Forelimb muscle (tissue), 1 donor: ENCODE measurements at places on chromosomes 12 and 14.

- no peak for DNase-seq
Measured at GRCh38 chr12:89309815-89310214, 42.5 kb downstream of the DUSP6 start.

DNA sequence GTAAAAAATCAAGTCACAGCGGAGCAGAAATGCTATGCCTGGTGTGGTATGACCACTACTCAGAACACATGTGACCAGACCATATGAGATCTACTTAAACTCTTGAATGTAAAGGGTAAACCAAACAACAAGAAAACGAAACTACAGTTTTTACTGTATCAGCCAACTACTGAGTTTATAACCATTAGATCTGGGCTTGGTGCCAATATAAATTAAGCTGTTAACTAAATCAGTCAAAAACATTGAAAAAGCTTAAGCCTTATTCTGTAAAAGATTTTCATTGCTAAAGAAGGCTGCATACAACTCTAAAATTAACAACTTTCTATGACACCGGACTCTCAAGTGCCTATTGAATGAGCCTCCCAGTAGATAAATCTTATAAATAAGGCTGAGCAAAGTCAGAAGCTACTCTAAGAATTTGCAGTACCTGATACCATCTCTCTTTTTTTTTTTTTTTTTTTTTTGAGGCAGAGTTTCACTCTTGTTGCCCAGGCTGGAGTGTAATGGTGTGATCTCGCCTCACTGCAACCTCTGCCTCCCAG lies 35.4 kb downstream of the SPTLC2 start:
- no peak for DNase-seq

DNA sequence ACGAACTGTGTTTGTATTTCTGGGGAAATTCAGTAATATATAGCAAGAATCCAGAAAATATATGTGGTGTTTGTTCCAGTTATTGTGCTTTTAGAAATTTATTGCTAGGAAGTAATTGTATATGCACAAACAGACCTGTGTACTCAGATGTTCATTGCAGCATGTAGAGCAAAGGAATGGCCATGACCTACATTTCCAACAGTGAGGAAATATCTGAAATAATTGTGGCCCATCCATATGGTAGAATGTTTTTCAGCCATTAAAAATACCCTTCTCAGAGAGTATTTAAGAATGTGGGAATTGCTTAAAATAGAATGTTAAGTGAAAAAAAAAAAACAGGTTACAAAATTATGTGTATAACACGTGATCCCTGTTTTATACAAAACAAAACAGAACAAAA lies 77.3 kb downstream of the TMX1 start:
- no peak for DNase-seq

- no peak for DNase-seq
Measured at GRCh38 chr12:51209259-51209658, 8.6 kb downstream of the POU6F1 start.

GRCh38 chr14:105862581-105863239 lies 336.3 kb downstream of the TMEM121 start:
- DNase-seq, result no peak

DNA sequence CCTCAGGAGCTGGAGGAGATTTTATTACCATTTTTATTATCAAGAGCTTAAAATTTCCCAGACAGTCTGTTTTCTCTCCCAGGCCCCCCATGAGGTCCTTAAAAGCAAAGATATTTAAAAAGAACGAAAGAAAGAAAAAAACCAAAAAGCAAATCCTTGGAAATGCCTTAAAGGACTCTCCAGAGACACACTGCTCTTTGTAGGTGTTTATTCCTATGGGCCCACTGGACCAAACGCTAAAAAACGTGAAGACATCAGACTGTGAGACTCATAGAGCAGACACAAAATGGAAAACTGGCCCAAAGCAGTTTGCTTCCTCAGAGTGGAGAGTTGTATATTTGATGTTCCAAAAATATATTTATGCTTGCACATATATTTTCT lies 1.2 kb upstream of the NID2 start:
- DNase-seq, result no peak

DNA sequence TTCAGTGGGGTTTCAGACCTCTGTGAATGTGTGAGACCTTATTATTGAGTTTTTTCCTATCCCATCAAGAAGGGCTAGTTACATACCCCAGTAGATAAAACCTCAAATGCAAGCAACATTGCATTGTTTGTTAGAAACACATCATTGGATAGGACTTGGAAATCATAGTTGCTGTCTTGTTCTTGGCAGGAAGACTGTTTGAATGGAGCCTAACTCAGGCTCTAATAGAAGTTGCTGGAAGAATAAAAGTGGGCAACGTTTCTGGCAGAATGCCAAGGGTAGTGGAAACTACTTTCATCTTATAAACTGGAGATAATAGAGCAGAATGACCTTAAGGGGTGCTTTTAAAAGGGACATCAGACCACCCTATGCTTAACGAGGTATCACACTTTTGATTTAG lies 9.9 kb upstream of the PTHLH start:
- DNase-seq, result no peak

DNA sequence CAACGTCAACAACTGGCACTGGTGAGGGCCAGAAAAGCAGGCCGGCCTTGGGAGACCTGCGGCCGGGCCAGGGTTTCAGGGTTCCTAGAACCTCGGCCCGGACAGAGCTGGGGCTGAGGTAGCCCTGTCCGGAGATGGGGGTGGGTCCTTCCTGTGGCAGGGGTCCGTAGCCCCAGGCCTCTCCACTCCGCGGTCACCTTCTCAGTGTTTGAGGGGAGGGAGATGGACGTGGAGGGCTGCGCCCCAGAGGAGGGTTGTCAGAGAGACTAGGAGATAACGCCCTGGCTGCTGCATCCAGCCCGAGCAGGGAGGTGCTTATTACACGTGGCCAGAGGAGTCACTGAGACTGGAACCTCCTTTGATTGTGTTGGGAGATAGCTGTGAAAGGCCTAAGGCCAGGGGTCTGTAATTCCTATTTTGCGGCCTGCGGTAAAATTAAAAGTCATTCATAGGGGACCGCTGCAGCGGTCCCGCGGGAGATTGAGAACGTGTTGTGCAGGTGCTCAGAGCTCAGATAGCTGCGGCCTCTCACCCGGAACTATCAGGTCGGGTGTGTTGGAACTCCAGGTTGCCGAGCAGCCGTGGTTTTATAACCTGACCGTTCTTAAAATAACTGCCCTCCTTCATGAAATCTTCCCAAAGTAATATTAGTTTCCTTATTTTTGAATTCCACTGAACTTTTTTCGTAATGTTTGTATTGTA lies 507 bp downstream of the AHSA1 start:
- DNase-seq, result no peak
